Fibroblast of gingiva (primary cell): ENCODE measurements at places on chromosomes 4 and X.

DNA sequence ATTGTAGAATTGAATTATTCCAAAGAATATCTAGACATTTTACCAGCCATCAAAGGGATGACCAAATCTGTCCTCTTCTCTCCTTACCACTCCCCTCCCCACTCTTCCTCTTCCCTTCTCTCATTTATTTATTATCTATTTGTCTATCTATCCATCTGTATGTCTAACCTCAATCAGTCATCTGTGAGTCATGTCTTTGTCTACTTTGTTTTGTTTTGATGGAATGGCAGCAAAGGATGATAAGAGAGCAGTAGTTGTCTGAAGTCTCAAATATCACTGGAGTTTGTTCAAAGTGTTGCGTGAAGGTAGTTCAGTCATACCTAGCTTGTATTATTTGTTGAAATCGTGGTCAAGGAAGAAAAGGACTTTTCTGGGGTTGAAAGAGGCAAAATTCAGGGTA is 34.7 kb upstream of the PGRMC2 start:
- no peak for DNase-seq

- peak; percentile 6 for DNase-seq
Observed at GRCh38 chrX:138945219-138945618, 233.7 kb upstream of the FGF13 start.

DNA sequence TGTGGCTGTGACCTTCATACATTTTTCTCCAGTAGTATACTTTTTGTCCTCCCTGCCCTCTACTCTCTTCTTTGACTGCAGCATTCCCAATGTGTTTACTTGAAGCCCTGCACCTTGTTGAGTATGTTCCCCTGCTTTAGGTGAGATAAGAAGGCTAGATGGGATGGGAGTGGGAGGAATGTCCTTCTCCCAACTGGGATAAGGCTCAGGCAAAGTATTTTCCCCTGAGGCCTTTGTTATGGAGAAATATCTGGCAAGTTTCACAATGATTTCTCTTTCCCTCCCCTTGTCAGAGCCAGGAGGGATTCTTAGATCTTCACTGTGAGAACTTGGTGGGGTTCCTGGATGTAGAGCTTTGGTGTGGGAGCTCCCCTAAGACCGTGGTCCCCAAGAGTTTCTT is 131.8 kb downstream of the CLCN5 start:
- no peak for DNase-seq

- no peak for DNase-seq
Observed at GRCh38 chr4:175927121-175927520, 115.1 kb upstream of the GPM6A start.

- no peak for DNase-seq
Observed at GRCh38 chr4:102868153-102868780, 525 bp upstream of the CISD2 start.

GRCh38 chr4:164383058-164383357 is 370.9 kb upstream of the SMIM31 start:
- no peak for DNase-seq

DNA sequence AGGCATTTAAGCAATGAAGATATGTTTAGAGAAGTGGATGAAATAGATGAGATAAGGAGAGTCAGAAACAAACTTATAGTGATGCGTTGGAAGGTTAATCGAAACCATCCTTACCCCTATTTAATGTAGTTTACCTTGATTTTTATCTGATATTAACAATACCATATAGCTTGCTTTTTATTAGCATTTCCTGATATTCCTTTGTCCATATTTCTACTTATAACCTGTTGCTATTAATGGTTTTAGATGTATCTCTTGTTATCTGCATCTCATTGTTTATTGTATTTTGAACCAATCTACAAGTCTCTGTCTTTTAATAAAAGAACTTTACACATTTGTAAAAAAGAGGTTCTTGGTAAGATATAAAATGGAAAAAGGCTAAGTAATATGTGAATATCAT is 1.6 kb downstream of the TCEAL9 start:
- no peak for DNase-seq

DNA sequence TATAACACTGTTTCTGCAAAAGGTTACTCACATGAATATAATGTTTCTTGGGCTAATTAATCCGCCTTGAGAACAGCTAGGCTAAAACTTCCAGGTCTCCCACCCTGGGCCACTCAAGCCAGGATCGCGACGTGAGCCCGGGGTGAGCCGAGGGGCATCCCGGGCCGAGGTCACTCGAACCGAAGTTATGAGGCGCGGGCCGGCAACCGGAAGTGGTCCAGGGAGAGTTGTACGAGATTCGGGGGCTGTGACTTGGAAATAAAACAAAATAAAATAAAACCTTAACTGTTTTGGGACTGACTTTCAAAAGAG is 317 bp downstream of the CMC4 start:
- DNase-seq, result no peak

- no peak for DNase-seq
Observed at GRCh38 chr4:13262816-13263215, 221.3 kb downstream of the RAB28 start.

GRCh38 chr4:38921151-38921550 is 53.5 kb downstream of the FAM114A1 start:
- peak; percentile 41 for DNase-seq

- no peak for DNase-seq
Observed at GRCh38 chr4:24979554-24979953, 51.2 kb downstream of the LGI2 start.

DNA sequence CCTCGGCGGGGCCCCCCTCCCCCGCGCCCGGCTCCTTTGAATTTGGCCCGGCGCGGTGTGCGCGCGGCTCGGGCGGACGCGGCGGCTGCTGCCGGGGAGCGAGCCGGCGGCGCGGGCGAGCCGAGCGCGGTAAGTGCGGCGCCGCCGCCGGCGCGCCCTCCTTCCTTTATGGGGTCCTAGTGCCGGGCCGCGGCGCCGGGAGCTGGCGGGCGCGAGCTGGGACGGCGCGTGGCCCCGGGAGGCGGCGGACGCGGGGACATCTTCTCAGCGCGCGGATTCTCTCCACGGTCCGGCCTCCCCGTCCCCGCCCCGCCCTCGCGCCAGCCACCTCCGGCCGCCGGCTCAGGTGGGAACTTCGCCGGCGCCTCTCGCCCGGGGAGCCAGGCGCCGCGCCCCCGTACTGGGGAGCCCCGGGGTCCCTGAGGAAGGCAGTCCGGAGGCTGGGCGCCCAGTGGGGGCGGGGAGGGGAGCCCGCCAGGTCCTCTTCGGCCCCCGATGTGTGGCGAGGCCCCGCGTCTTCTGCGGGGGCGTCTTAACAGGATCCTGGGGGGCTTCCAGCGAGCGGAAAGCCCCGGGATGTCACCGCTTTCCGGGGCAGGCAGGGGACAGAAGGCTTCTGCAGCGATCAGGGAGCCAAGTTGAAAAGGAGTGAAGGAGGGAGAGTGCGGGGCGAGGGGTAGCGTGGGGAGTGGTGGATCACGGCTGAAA is 98.4 kb upstream of the TENM3 start:
- no peak for DNase-seq

DNA sequence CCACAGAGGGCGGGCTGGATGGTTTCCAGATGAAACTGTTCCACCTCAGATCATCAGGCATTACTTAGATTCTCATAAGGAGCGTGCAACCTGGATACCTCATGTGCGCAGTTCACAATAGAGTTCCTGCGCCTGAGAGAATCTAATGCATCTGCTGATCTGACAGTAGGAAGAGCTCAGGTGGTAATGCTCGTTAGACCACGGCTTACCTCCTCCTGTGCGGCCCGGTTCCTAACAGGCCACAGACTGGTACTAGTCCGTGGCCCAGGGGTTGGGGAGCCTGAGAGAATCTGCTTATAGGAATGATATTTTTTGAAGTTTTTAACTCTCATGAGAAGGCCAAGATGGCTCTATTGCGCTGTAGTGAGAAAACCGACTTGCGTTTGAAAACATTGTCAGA is 5.4 kb downstream of the NCAPG start:
- DNase-seq, result no peak

- no peak for DNase-seq
Observed at GRCh38 chr4:168659741-168660465, 163.1 kb downstream of the PALLD start.

GRCh38 chr4:163665521-163666331 is 171.2 kb downstream of the TMA16 start:
- no peak for DNase-seq

GRCh38 chrX:110277609-110278008 is 40.3 kb downstream of the AMMECR1 start:
- no peak for DNase-seq

GRCh38 chr4:100130491-100130890 is 59.8 kb downstream of the DDIT4L start:
- DNase-seq, result no peak

- DNase-seq, result no peak
Observed at GRCh38 chrX:129040124-129040523, 483.2 kb downstream of the SMARCA1 start.

- DNase-seq, result peak; percentile 25
Observed at GRCh38 chr4:112214390-112215264, 17.0 kb upstream of the AP1AR start.

- DNase-seq, result no peak
Observed at GRCh38 chr4:15955670-15956069, 7.3 kb downstream of the FGFBP2 start.

GRCh38 chr4:170030121-170030520 is 3.9 kb upstream of the MFAP3L start:
- DNase-seq, result no peak

GRCh38 chr4:153518001-153518400 is 51.8 kb downstream of the TMEM131L start:
- no peak for DNase-seq

- DNase-seq, result no peak
Observed at GRCh38 chr4:178215309-178215708, 773.1 kb upstream of the AGA start.

- DNase-seq, result no peak
Observed at GRCh38 chr4:84954982-84955567, 11.4 kb downstream of the WDFY3 start.

- DNase-seq, result peak; percentile 86
Observed at GRCh38 chr4:78654807-78655206, 103.2 kb downstream of the ANXA3 start.

DNA sequence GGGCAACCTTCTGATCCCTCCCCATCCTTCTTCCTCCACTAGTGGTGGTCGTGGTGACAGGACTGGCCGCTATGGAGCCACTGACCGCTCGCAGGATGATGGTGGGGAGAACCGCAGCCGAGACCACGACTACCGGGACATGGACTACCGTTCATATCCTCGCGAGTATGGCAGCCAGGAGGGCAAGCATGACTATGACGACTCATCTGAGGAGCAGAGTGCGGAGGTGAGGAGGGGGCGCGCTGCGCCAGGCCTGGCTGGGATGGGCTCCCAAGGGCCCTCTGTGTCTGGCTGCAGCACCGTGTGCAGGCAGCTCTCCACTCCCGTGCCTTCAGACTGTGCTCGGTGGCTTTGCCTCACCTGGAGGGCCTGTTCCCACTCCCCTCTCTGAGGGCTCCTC is 24.3 kb downstream of the RBM10 start:
- DNase-seq, result no peak

DNA sequence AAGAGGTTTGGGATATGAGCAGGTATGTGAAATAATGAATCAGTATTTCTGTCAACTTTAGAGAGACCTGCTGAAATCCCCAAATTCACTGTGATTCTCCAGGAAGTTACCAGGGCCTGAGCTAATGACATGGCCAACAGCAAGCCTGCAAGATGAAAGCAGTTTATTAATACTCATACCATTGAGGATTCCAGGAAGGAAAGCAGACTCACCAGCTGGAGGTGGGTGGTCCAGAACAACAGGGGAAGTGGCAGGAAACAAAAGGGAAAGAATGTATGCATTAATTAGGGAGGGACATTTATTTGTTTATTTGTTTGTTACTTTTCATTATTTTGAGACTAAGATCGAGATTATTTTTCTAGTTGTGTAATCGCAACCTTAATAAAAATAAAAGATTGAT is 196.6 kb upstream of the AGA start:
- DNase-seq, result no peak

- peak; percentile 5 for DNase-seq
Observed at GRCh38 chrX:30653415-30654131, at the start of gene GK. TSS of gene GK (plus strand) at chrX:30653423. CDS start at chrX:30653538, 115 bp downstream.

- DNase-seq, result no peak
Observed at GRCh38 chr4:5865896-5866599, 26.8 kb downstream of the CRMP1 start.

- DNase-seq, result no peak
Observed at GRCh38 chr4:109410226-109410625, 23.4 kb upstream of the SEC24B start.

GRCh38 chr4:136818811-136819330 is 713.4 kb downstream of the PCDH18 start:
- no peak for DNase-seq

GRCh38 chr4:2537011-2537830 is 774 bp downstream of the FAM193A start:
- peak; percentile 34 for DNase-seq

- peak; percentile 83 for DNase-seq
Observed at GRCh38 chr4:76803522-76803921, 94.4 kb downstream of the SOWAHB start.

DNA sequence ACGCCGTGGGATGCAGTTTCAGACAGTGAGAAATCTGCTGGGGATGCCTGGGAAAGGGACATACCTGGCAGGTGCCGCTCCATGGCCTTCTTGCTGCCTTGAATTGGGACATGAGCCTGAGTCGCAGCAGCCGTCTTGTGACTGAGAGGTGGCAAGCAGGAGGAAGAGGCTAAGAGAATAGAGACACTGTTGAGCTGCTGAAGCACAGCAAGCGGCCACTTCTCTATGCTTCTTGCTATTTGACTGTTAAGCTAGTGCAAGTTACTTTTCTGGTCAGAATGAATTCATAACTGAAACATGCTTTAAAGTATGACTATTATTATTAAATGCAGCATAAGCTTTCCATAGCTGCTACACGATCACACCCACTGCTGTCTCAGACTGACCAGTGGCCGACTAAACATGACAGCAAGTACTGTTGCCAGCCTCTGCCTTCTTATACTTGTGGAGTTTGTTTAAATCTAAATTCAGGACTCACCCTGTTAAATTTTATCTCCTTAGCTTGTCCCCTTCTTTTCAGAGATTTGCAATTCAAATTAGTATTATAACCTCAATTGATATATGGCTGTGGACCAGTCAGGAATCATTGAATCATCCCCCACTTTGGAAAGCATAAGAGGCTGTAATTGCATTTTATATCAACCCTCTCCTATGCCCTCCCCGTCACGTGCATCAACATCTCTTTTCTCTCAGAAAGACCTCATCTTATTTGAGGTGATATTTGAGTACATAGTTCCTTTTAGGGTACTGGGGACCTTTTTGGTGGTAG is 24.8 kb upstream of the ACSL1 start:
- no peak for DNase-seq

GRCh38 chrX:123449335-123449734 is 265.3 kb downstream of the GRIA3 start:
- DNase-seq, result no peak

GRCh38 chrX:31293409-31293808 is 221.6 kb upstream of the FTHL17 start:
- no peak for DNase-seq

GRCh38 chr4:137300776-137301175 is 231.5 kb downstream of the PCDH18 start:
- no peak for DNase-seq

- no peak for DNase-seq
Observed at GRCh38 chr4:123444290-123444731, 47.7 kb downstream of the SPRY1 start.

- DNase-seq, result no peak
Observed at GRCh38 chr4:67522851-67523671, 22.2 kb downstream of the CENPC start.

- DNase-seq, result peak; percentile 91
Observed at GRCh38 chr4:99403380-99404184, 31.6 kb downstream of the ADH7 start.

GRCh38 chrX:153538424-153538823 is 21.0 kb downstream of the ATP2B3 start:
- no peak for DNase-seq

- no peak for DNase-seq
Observed at GRCh38 chr4:100061835-100062234, 111.8 kb upstream of the H2AZ1 start.

- no peak for DNase-seq
Observed at GRCh38 chrX:77949840-77950239, 19.6 kb downstream of the PGAM4 start.
